T follicular helper cell (primary cell): ENCODE measurements at places on chromosomes 7 and 10.

DNA sequence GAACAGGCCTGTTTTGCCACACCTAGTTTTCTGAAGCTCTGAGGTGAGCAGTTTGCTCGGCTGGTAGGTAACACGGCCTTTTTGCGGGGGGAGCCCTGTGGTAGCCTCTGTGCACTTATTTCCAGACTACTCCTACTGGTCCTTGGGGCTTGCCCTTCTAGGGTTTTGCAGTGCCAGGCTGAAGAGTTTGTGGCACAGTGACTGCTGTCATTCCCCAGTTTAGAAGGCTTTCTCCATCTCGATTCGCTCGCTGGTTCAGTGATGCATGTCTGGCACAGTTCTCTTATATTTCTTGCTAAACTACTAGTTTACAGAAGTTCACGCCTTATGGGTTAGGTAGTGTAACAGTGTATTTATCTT, 711 bp downstream of the KIF20B start:
- no peak for DNase-seq

DNA sequence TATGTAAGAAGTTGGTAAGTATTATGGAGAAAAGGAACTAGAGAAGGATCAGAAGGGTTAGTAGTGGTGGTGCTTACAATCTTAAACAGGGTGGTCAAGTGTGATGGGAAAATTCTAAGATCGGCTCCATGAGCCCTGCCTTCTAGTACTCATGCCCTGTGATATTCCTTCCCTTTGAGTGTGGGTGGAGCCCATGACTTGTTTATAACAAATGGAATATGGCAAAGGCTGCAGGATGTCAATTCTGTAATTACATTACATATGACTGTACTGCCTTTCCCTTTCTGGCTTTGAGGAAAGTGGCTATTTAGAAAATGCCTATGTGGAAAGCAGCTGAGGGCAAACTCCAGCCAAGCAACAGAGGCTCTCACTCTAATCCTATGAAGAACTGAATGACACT, 309.6 kb downstream of the AGMO start:
- DNase-seq, result no peak

GRCh38 chr7:2802101-2802500, 42.0 kb downstream of the GNA12 start:
- DNase-seq, result no peak

DNA sequence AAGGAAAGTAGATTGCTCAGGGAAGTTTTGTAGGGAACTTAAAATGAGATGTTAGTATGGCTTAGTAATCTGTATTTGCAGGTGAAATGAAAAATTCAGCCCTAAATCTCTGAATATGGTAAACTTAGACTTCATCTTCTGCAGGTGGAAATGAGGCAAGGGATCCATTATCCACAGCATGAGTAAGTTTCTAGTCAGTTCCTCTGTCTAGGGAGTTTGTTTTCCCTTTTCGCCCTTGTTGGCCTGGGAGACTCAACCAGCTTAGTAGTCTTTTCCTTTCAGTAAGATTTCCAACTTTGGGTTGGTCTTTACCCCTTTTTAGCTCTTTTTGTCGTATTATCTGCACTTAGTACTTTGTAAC, 65.6 kb downstream of the ZEB1 start:
- no peak for DNase-seq

GRCh38 chr10:104735036-104735756, 94.1 kb downstream of the SORCS3 start:
- no peak for DNase-seq

- no peak for DNase-seq
Observed at GRCh38 chr10:88213065-88213605, 349.7 kb downstream of the PTEN start.

DNA sequence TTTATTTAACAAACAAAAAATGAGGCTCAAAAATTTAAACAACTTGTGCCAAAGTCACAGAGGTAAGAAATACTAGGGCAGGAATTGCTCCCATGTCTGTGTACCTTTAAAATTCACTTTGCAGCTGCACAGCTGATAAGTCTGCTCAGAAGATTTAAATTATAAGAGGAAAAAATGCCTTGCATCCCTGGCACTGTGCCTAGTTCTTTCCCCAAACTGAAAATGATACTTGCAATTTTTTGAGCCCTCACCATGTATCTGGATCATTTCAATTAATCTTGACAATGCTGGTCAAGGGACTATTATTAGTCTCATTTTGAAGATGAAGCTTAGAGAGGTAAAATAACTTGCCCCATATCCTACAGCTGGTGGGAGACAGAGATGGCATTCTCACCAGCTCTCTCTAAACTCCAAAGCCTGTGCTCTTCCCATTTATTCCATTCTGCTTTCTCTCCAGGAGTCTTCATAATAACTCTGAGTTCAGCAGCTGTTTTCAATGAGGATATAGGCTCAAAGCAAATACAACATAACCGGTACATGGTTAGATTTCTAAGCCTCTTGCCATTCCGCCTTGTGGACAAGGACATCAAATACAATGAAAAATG, 350.5 kb upstream of the LRRTM3 start:
- DNase-seq, result no peak

DNA sequence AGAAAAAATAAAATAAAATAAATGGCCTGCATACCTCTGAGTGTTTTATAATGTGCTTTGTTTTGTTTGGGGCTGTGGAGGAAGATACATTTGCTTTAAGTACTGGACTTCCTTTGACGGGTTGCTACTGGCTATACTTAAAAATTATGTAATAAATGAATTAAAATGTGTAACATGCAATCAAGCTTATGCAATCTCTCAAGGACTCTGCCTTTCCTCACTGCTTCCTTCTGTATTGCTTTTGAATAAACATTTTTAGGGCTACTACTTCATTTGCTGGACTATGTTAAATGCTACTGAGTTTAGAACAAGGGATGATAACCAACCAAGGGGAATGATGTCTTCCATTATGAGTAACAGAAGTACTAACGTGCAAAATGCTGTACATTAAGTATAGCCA, 91.6 kb downstream of the ETV1 start:
- DNase-seq, result no peak

DNA sequence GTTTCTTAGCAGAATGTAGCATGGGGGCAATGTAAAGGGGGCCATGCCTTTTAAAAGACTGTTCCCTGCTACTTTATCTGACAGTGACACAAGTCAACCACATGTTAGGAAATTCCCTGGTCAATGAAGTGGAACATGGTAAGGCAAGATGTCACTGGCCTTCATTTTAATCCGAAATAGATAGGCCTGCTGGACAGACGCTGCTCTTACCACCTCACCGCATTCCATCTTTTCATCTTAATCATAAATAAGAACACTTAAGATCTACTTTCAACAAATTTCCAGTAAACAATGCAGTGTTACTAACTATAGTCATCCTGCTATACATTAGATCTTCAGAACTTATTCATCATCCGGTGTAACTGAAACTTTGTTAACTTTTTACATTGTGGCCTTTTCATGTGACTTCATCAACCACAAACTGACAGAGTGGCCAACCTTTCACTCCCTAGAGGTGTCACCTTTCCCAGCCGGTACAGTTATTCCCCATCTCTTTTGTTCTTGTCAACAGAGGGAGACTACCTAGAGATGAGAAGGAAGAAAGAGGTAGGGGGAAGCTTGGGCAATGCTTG, 15.6 kb downstream of the ASB4 start:
- DNase-seq, result no peak
